ENCODE measurements at places on chromosomes 12 and 14. TPM values are rescaled to one million over a fixed set of nuclear protein-coding genes. Genes with fewer than 3 reads are reported as not detected.

DNA sequence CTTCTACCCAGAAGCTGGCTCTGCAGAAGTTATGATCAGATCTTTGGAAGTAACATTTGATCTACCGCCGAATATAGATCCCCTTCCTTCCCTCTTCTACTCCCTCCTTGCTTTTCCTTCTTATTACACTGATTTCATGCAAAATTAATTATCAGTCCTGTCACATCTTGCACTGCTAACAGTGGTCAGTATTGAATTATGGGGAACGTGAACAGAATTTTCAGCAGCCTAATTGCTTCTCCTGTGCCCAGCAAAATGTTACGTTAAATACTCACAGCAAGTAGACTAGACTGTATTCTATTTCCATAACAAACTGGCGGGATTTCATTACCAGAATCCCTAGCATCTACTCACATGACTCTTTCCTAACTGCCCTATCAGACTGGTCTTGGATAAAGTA, 596.9 kb downstream of the DIO2 start:
- no peak for DNase-seq

DNA sequence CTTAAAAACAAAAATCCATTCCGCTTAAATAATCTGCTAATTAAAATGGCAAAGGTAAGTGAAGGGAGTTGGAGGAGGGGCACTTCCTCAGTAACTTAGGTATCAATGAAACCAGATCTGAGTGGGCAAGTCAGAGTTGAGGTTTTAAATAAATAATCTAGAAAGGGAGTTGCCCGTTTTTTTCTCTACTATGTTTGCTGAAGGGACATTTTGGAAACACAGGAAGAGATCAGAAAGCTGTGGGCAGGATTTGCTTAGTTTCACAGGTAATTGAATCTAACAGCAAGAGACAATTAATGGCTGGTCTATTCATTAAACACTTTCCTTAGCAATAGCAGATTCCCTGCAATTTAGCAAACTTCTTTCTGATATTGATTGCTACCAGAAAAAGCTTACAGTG, 186.0 kb upstream of the ABCD2 start:
- no peak for DNase-seq

- DNase-seq = no peak
Measured at GRCh38 chr14:58812050-58812910, 174.5 kb downstream of the DACT1 start.

GRCh38 chr14:23357261-23357660, 4.6 kb upstream of the SLC22A17 start:
- DNase-seq = no peak

GRCh38 chr12:12721176-12721751, 4.1 kb downstream of the CDKN1B start:
- no peak for DNase-seq

DNA sequence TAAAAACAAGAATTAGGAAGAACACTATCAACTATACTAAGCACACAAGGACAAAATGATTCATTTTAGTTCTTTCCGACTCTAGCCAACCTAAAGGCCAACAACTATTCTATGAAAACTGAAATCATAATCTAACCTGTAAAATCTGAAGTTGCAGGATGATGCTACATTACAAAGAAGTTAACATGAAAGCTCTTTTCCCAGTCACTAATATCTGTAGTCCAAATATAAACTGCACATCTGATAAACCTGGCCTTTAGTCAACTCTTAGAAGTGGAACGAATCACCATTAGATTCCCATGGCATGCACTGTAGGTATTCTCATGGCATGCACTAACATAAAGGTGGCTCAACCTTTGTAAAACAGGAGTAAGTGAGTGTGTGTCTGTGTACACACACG, 41.7 kb downstream of the BLTP3B start:
- DNase-seq = no peak

- no peak for DNase-seq
Measured at GRCh38 chr12:117068492-117068891, 30.7 kb downstream of the TESC start.

DNA sequence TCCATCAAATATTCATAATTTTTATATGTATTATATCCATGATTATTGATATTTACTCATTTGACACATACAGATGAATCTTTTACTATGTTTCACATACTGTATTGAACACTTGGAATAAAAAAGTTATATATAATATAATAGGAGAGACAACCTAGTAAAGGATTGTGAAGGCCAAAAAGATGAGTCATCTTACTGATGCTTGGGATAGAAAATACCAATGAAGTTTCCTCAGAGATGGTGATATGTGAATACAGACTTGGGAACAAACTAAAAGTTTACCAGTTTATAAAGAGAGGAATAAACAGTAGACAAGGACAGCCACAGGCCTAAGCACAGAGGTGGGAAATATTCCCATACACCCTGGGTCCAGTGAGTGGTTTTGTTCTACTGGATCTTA, 743.9 kb upstream of the FLRT2 start:
- DNase-seq = no peak

GRCh38 chr12:1519642-1520041, 74.7 kb downstream of the FBXL14 start:
- no peak for DNase-seq

GRCh38 chr12:85060916-85061315, 24.8 kb downstream of the LRRIQ1 start:
- DNase-seq = no peak

- DNase-seq = no peak
Measured at GRCh38 chr12:65334521-65334920, 56.0 kb downstream of the MSRB3 start.

DNA sequence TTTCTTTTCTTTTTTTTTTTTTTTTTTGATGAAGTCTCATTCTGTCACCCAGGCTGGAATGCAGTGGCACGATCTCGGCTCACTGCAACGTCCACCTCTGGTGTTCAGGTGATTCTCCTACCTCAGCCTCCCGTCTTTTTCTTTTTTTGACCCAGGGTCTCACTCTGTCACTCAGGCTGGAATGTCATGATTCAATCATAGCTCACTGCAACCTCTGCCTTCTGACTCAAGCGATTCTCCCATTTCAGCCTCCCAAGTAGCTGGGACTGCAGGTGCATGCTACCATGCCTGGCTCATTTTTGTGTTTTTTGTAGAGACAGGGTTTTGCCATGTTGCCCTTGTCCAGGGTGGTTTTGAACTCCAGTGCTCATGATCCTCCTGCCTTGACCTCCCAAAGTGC, 12.0 kb downstream of the FUT8 start:
- DNase-seq = no peak

KRT2 gene
- total RNA-seq = not detected

CACNA2D4 gene
- total RNA-seq = 11.7 TPM

DDN gene
- total RNA-seq = not detected

FOXM1 gene
- total RNA-seq = 1.2 TPM

RECQL gene
- 33.0 TPM for total RNA-seq

TCTN2 gene
- total RNA-seq = 15.3 TPM

SOAT2 gene
- 0.30 TPM for total RNA-seq
